ENCODE measurements at places on chromosomes 1 and 21.

- DNase-seq, result no peak
Measured at GRCh38 chr1:16076031-16076864, 2.8 kb upstream of the FAM131C start.

- DNase-seq, result no peak
Measured at GRCh38 chr1:65308781-65309303, 501 bp upstream of the DNAJC6 start.

DNA sequence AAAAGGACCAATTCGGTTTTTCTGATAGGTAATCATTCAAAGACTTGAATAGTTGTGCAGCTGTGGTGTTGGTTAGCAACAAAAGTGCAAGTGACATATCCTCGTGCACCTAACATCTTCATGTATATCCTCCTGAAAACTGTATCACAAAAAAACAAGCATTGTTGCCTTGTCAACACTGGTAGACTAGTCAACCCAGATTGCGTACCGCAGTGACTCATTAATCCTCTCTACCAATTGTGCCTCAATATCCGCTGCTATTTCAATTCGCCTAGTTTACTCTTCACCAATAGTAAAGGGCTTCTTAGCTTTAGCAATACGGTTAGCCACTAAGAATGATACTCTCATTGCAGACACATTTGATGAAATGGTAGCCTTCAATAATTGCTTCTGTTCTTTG lies 3.5 kb downstream of the HHAT start:
- DNase-seq, result no peak

GRCh38 chr1:213622365-213623063 lies 365.3 kb upstream of the PROX1 start:
- no peak for DNase-seq

DNA sequence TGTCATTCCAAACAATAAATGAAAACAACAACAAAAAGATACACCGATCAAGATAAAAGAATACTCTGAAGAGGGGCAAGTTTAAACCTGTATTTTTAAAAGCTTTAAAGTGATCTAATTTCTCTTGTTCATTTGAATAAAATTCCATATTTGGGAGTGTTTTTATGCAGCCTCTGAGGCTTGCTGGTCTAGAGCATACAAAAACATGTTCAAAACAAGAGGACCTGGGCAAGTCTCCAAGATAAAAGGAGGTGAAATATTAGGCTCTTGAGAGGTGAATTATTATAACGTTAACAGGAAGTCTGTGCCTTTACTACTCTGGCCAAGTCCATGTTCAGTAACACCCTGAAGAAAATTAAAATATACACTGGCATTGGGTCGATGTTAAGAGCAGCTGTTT lies 20.1 kb downstream of the URB1 start:
- DNase-seq, result no peak

Data from endothelial cell (in vitro differentiated cells).